Stimulated activated naive CD4-positive, alpha-beta T cell (primary cell): ENCODE measurements at places on chromosomes 13 and 19.

- no peak for DNase-seq
These were observed 248.4 kb upstream of the TSHZ3 start for GRCh38 chr19:31597616-31598015.

- no peak for DNase-seq
These were observed 91.7 kb downstream of the TSHZ3 start for GRCh38 chr19:31257426-31258130.

DNA sequence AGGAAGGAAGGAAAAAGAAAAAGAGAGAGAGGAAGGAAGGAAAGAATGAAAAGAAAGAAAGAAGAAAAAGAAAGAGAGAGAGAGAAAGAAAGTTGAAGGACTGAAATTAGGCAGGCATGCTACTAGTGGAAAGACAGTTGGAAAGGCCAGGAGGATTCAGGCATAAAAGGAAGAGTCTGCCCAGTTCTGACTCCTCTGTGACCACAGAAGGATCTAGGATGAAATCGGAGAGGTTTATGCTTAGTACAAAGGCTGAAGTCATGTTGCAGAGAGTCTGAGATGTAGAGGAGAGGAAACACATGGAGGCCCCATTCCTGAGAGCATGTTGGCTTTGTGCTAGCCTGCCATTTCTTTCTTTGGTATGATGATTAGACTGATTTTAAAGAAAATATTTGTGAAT lies 246.5 kb upstream of the ARGLU1 start:
- DNase-seq: no peak

- no peak for DNase-seq
These were observed 520 bp downstream of the LGALS4 start for GRCh38 chr19:38812009-38812840.

GRCh38 chr13:83151308-83151660 lies 731.0 kb downstream of the SLITRK1 start:
- DNase-seq: no peak

GRCh38 chr13:77434289-77434688 lies 101.2 kb upstream of the SCEL start:
- no peak for DNase-seq

DNA sequence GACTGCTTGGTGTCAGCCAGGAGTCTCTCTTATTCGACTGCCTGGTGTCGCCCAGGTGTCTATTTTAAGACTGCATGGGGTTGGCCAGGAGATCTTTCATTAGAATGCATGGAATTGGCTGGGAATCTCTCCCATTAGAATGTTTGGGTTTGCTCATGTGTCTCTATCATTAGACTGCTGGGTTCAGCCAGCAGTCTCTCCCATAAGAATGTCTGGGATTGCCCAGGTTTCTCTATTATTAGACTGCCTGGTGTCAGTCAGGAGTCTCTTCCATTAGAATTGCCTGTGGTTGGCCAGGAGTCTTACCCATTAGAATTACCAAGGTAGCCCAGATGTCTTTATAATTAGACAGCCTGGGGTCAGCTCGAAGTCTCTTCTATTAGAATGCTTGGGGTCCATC lies 1496.0 kb downstream of the UQCRFS1 start:
- DNase-seq: no peak

GRCh38 chr19:55443824-55444480 lies 852 bp upstream of the SHISA7 start:
- no peak for DNase-seq

DNA sequence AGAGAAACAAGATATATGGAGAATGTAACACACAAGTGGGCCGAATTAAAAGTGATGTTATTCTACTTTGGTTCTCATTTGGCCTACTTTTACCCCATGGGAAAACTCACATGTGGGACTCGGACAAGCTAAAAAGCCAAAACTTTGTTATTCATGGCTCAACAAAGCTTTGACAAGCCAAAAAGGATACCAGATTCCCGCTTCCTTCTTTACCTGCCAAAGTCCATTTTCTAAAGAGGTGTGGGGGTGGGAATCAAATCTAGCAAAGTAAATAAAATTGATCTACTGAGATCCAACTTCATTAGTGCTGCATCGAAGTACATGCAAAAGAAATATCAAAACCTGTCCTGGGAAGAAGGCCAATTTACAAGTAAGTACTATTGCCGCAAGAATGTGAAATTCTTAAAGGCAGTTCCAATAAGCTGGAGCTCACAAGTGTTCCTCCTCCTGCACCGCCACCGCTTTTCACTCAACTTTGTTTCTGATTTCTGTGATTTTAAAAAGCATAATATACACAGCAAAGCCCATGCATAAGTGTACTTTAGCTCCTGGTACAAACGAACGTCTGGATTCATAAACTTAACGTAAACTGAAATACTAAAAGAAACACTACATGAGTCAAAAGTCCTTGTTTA lies 1.1 kb downstream of the LNX2 start:
- DNase-seq: no peak

DNA sequence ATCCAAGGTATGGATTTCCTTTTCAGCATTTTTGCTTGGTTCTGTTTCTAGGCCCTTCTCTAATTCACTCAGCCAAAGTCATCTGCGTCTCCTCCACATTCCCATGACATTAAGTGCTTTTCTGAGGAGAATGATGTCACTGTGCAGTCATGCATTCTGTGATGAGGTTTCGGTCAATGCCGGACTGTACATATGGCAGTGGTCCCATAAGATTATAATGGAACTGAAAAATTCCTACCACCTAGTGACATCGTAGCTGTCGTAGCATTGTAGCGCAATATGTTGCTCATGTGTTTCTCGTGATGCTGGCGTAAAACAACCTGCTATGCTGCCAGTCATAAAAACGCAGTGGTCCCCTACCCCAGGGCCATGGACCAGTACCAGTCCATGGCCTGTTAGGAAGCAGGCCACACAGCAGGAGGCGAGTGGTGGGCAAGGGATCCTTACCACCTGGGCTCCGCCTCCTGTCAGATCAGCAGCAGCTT lies 63.4 kb upstream of the TNFRSF19 start:
- DNase-seq: no peak

- DNase-seq: no peak
These were observed 12.9 kb upstream of the TMEM255B start for GRCh38 chr13:113746143-113746525.

DNA sequence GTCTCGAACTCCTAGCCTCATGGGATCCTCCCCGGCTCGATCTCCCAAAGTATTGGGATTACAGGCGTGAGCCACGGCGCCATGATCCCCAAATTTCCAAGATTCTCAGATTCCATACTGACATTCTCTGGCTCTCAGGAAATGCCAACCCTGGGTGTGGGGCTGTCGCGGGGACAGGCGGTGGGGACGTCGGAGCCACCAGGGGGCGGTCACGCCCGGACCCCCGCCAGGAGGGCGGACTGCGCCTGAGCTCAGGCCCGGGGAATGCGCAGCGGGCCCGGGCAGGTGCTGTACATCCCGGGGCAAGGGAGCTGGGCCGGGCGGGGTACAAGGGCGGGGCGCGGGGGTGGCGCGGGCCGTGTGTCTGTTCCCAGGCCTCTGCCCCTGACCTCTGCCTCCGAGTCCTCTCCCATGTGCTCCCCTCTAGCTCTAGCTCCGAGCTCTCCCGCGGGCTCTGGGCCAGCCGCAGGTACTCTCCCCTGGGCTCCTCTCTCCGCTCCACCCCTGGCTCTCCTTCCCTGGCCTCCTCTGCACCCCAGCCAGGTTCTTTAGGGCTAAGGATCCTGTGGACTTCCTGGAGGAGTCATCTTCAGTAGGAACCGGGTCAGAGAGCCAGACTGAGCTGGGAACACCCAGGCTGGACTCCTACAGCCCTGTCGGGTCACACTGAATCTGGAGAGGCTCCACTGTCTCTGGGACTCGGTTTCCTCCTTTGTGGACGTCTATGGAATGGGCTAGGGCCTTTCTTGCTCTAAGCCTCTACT lies 2.4 kb downstream of the PPP1R13L start:
- no peak for DNase-seq

DNA sequence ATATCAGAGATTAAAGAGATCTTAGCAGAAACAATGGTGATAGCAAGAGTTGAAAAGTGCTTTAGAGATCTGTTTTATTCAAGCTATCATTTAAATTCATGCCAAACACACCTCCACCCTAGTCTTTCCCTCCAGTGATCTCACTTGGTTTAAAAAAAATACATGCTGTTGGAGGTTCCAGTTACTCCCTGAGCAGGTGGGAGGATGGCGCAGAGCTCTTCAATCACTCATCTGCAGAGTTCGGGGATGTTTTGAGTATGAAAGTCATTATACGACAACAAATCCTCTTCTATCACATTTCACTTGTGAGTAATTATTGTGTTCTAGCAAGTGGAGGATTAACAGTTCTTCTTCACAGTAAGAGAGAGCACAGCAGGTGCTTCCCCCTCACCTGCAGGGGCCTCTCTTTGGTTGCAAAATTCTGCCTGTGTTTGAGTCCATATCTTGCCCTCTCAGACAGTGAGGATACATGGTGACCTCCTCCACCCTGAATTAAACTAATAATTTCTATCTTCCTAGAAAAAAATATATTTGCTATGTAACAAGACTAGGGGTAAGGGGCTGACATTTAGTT lies 376.7 kb downstream of the LIG4 start:
- DNase-seq: no peak

DNA sequence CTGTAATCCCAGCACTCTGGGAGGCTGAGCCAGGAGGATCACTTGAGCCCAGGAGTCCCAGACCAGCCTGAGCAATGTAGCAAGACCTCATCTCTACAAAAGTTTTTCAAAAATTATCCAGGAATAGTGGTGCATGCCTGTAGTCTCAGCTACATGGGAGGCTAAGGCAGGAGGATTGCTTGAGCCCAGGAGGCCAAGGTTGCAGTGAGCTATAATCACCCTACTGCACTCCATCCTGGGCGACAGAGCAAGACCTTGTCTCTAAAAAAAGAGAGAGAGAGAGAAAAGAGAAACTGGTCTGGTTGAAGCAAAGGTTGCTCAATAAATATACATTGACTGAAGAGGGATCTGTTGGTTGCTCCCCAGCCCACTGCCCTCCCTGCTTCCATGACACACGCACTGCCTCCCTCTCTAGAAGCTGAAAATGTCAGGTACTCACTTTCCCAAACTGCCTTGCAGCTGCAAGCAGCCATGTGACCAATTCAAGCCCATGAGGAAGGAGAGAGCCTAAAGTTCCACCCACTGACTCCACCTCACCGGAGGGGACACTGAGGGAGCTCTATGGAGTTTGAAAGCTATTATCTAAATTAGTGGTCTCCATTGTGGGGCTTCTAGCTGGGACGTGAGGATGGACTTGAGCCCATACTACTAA lies 14.0 kb downstream of the CEACAM16 start:
- no peak for DNase-seq

GRCh38 chr13:77457966-77458365 lies 77.5 kb upstream of the SCEL start:
- no peak for DNase-seq

DNA sequence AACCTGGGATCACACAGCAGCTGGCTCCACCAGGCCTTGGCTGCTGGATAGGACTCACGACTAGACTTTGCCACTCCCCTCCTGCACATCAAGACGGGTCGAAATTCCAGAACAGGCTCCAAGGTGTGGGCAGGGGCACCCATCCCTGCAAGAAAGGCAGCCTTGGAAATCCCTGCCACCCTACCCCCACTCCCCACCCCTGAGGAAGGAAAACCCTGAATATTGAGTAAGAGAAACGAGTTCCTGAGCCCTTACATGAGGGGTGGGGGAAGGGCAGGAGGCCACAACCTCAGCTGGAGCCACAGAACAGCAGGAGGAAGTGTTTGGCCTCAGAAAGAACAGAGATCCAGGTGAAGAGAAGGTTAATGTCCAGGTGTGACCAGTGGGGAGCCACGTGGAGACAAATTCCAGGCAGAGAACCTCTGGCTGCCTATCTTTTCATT lies 20.1 kb downstream of the DEDD2 start:
- DNase-seq: no peak

DNA sequence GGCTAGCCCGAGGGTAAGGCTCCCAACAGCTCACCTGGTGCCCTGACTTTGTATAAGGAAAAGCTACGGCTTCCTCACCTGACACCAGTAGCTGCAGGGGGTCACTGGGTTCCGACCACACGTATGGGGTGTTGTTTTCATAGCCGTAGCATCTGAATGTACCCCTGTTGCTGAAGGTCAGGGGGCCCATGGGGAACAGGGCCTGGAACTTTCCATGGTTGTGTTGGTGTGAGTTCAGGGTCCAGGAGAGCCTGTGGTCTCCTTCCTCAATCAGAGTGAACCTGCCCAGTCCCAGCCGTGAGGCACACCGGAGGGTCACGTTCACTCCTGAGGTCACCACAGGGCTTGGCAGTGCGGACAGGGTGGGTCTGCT lies 1.1 kb downstream of the LILRA4 start:
- DNase-seq: no peak

- no peak for DNase-seq
These were observed 2.2 kb upstream of the RINL start for GRCh38 chr19:38880076-38880881.

DNA sequence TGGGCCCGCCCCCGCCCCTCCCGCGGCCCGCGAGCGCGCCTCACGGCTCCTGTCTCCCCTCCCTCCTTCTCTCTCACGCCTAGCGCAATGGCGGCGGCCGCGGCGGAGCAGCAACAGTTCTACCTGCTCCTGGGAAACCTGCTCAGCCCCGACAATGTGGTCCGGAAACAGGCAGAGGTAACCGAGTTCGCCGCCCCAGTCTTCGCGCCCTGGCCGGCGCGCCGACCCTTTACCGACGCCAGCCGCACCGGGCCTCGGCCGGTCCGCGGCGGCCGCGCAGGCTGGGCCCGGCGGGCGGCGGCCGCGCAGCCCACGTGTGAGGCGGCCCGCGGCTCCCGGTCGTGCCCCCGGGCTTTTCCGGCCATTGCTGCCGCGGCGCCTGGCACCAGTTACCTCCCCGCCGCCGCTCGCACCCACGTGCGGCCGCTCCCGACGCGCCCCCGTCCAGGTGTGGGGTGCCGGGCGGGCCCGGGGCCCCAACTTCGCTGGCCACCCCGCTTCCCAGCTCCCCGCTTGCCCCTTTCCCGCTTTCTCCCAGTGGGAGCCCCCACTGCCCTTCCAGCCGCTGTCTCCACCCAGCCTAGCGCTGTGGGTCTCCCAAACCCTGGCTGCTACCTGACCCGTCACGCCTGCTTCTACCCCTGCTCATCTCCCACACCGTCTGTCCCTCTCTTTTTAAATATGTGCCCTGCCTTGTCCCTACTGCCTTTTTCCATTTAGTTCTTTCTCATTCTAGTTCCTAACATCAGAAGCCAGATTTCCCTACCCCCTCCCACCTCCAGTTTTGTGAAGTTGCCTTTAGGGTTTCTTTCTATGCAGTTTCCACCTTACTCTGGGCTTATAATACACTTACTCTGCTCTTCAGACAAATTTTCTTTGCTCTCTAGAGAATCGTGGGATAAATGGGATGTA lies 23.4 kb downstream of the IPO5 start:
- peak; percentile 22 for DNase-seq

- DNase-seq: no peak
These were observed 57.9 kb downstream of the THSD1 start for GRCh38 chr13:52348071-52348470.

- no peak for DNase-seq
These were observed 15.0 kb downstream of the NUFIP1 start for GRCh38 chr13:44974056-44974793.

GRCh38 chr13:45269204-45269603 lies 68.4 kb upstream of the KCTD4 start:
- DNase-seq: no peak
